ENCODE measurements at places on chromosomes 7 and 10. TPM values are rescaled to one million over a fixed set of nuclear protein-coding genes. Genes with fewer than 3 reads are reported as not detected.

DNA sequence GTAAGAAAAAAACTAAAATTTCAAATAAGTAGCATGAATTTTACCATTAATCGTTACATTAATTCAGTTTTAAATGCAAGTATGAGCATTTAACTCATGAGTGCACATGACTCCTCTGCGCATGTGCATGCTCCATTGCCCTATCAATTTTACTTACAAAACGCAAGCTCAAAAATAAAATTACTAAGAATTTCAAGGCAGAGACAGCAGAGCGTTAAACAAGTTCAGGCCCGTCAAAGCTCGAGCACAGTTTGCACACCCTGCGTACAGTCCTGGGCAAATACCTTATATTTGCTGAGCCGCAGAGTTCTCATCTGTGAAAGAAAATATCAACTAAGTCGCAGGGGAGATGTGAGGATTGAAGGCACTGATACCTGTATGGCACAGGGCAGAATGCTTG lies 373.6 kb downstream of the BBS9 start:
- DNase-seq, result no peak

GRCh38 chr10:121592155-121592890 lies 5.9 kb downstream of the FGFR2 start:
- no peak for DNase-seq

DNA sequence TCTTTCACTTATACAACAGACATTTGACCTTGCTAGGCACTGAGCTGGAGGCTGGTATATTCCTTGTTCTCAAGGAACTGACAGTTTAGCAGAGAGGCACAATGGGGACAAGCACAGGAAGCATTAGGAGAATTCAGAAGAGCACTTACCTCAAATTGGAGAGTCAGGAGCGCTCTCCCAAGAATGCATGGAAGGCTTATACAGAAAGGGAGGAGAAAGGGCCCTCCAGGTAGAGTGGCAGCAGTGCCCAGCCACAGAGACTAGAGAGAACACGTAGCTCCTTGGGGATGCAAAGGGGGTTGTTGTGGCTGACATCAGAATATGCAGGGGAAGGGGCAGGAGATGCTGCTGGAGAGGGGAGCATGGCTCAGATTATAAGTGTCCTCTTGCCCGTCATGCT lies 78.2 kb upstream of the MKLN1 start:
- no peak for DNase-seq

DNA sequence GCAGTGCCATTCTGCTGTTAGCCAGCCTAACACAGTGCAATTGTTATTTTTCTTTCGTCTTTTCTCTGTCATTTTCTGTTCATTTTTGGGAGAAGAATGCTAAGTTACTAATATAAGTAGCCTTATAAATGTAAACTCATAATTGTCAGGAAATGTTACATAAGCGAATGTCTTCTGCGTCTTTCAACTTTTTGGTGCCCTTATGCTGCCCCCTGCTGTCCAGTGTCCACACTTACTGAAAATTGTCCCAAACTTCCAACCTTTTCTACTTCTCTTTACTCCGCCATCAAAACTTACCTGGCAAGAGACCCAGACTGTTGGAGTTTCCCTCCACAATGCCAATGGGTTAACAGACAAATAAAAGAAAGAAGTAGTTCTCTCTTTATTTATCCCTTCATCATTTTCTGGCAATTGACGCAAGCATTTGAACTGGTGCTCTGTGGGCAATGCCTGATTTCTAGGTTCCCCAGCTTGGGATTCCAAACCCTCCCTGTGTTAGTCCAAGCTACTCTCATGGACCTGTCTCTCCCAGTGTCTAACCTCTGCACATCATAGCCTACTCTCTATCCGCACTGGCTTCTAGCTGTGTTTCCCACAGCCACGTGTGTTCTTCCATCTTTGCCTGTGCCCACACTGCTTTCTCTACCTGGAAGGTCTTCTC lies 21.0 kb upstream of the EPC1 start:
- DNase-seq, result peak; percentile 84

GRCh38 chr7:77157446-77157845 lies 35.0 kb downstream of the CCDC146 start:
- peak; percentile 47 for DNase-seq

GRCh38 chr7:13257661-13258060 lies 570.2 kb downstream of the ARL4A start:
- DNase-seq, result no peak

DNA sequence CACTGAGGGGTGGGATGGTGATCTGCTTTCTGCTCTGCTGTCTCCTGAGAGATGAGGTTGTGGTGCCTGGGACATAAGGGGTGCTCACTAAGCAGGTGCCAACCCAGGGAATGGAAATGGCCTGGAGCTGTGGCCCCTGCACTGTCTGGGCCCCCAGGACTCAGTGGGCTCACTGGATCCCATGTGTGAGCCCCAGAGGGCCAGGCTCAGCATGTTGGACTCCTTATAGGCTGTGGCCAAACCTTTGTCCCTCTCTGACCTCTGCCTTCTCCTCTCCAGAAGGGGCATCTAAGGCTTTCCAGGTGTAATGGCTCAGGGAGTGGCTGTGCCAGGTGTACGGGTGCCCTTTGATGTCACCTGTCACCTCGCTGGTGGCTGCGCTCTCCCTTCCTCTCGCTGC lies 56.4 kb downstream of the NEUROG3 start:
- no peak for DNase-seq

- DNase-seq, result no peak
These were observed 702.5 kb upstream of the LRRN3 start for GRCh38 chr7:110388457-110388856.

Gene ENTPD1
- total RNA-seq, result 0.16 TPM

Gene VAX1
- not detected for total RNA-seq

Gene HOXA6
- total RNA-seq, result not detected
